ENCODE measurements at places on chromosomes 11 and 22.
A peak's percentile ranks its signal among the peaks of the same experiment; 100 is the strongest.

- no peak overlapping the region for H3K27ac ChIP-seq
- peaks cover 15% of the 10 kb centered on the region for H3K4me1 ChIP-seq
- no peaks in the 10 kb centered on the region for H3K36me3 ChIP-seq
- H3K4me3 ChIP-seq = no peak overlapping the region
- H3K27me3 ChIP-seq = no peaks in the 10 kb centered on the region
Observed at GRCh38 chr11:72039031-72039855, 40.5 kb downstream of the IL18BP start.

DNA sequence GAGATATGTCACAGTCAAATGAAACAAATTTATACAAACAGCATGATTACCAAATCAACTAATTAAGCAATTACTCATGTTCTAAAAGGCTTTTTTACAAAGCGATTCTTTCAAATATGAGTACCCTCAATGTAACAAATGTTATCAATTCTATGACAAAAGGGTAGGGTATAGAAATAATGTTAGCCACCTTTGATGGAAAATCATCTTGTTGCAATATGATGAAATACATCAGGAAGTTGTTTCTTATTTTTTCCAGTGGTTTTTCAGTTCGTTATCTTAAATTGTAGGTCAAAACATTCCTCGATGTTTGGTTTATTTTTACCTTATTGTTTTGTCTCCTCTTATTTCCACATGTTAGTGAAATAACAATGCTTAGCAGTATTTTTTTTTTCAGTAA lies 6.5 kb downstream of the ARHGEF12 start:
- no peak overlapping the region for H3K27ac ChIP-seq
- no peak overlapping the region for H3K4me3 ChIP-seq
- no peaks in the 10 kb centered on the region for H3K36me3 ChIP-seq
- H3K27me3 ChIP-seq = no peaks in the 10 kb centered on the region

GRCh38 chr11:68053981-68054812 lies 15.4 kb downstream of the TCIRG1 start:
- H3K4me3 ChIP-seq = no peak overlapping the region
- no peak overlapping the region for H3K27ac ChIP-seq
- H3K36me3 ChIP-seq = peaks cover 4% of the 10 kb centered on the region
- H3K27me3 ChIP-seq = no peaks in the 10 kb centered on the region

DNA sequence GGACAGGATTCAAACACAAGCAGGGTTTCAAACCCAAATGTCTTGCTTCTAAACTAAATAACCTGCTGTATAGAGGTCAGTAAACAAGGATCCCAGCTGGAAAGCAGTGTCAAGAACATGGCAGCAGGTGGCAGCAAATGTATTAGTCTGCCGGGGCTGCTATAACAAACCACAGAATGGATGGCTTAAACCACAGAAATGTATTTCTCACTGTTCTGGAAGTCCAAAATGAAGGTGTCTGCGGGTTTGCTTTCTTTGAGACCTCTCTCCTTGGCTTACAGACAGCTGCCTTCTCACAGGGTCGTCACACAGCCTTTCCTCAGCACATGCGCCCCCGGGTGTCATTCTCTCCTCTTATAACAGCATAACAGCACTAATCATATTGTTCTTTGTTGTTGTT lies 65.1 kb upstream of the LRRC55 start:
- peak; percentile 54 for DNase-seq
- peaks cover 6% of the 10 kb centered on the region for H3K4me1 ChIP-seq
- H3K4me3 ChIP-seq = no peak overlapping the region
- H3K27me3 ChIP-seq = no peaks in the 10 kb centered on the region
- H3K27ac ChIP-seq = no peak overlapping the region

GRCh38 chr22:43572710-43573109 lies 160.9 kb downstream of the MPPED1 start:
- H3K27me3 ChIP-seq = no peaks in the 10 kb centered on the region
- no peak overlapping the region for H3K27ac ChIP-seq
- H3K4me1 ChIP-seq = peaks cover 2% of the 10 kb centered on the region
- H3K4me3 ChIP-seq = no peak overlapping the region

Data from mesendoderm (in vitro differentiated cells).